Esophagus squamous epithelium (tissue), 5 donors: ENCODE measurements at places on chromosomes 13 and 19. TPM values are rescaled to one million over a fixed set of nuclear protein-coding genes. Genes with fewer than 3 reads are reported as not detected.
A peak's percentile ranks its signal among the peaks of the same experiment; 100 is the strongest.

- H3K4me1 ChIP-seq = no peaks in the 10 kb centered on the region
- peak overlapping the region; percentile 30 for H3K27ac ChIP-seq
- no peak overlapping the region for H3K4me3 ChIP-seq
- H3K27me3 ChIP-seq = no peaks in the 10 kb centered on the region
- no peak for DNase-seq
Observed at GRCh38 chr13:29532116-29532515, 63.4 kb downstream of the SLC7A1 start.

The MCOLN1 gene
- total RNA-seq = 6.6 TPM

The FFAR1 gene
- not detected for total RNA-seq

GRCh38 chr13:52838433-52839107 is 9.9 kb downstream of the PCDH8 start:
- no peak overlapping the region for H3K4me3 ChIP-seq
- H3K4me1 ChIP-seq = no peaks in the 10 kb centered on the region
- no peak overlapping the region for H3K27ac ChIP-seq
- H3K27me3 ChIP-seq = no peaks in the 10 kb centered on the region
- no peaks in the 10 kb centered on the region for H3K36me3 ChIP-seq
- DNase-seq = no peak

DNA sequence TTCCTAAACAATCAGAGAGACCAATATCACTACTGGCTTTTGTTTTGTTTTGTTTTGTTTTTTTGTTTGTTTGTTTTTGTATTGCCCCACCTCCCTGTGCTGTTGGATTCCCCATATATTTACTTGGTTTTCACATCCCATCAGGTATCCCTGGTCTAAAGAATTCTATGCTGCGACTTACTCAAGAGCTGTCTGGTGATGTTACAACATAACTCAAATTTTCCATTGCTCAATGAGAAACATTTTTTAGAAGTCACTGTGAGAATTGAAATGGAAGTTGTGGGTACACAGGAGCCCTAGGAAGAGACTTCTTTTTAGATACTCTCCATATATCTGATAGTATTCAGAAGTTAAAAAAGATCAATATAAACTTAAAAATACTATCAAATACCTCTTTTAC is 181.4 kb downstream of the KLF5 start:
- DNase-seq = no peak
- H3K27me3 ChIP-seq = no peaks in the 10 kb centered on the region
- peaks cover 5% of the 10 kb centered on the region for H3K4me1 ChIP-seq

GRCh38 chr13:107864543-107865317 is 350.6 kb downstream of the LIG4 start:
- peaks cover 3% of the 10 kb centered on the region for H3K4me1 ChIP-seq
- no peaks in the 10 kb centered on the region for H3K27me3 ChIP-seq
- no peak for DNase-seq
- H3K27ac ChIP-seq = no peak overlapping the region

GRCh38 chr13:86932776-86933334 is 738.3 kb upstream of the SLITRK5 start:
- no peak overlapping the region for H3K27ac ChIP-seq
- H3K36me3 ChIP-seq = no peaks in the 10 kb centered on the region
- DNase-seq = no peak
- no peak overlapping the region for H3K4me3 ChIP-seq
- H3K4me1 ChIP-seq = no peaks in the 10 kb centered on the region

The NAT14 gene
- total RNA-seq = 1.5 TPM

DNA sequence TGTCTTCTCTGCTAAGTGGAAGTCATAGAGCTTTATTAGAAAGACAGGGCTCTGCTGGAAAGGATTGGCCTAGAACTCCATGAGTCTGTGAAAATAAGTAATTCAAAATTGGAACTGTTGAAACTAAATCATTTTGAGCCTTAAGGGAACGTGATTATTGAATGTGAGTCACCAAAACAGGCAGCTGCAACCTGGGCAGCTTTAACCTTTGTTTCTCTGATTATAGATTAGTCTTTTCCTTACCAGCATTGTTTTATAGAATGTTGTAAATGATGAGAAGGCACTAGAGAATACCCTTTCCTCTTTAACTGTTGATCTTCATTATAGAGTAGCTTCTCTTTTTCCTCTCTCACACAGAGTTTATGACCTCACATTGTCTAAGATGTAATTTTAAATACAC is 638.8 kb upstream of the SLITRK6 start:
- no peak for DNase-seq
- H3K4me3 ChIP-seq = no peak overlapping the region

GRCh38 chr13:63607153-63607552 is 2191.5 kb upstream of the PCDH20 start:
- H3K36me3 ChIP-seq = no peaks in the 10 kb centered on the region
- H3K27ac ChIP-seq = no peak overlapping the region
- H3K27me3 ChIP-seq = no peaks in the 10 kb centered on the region
- DNase-seq = no peak

DNA sequence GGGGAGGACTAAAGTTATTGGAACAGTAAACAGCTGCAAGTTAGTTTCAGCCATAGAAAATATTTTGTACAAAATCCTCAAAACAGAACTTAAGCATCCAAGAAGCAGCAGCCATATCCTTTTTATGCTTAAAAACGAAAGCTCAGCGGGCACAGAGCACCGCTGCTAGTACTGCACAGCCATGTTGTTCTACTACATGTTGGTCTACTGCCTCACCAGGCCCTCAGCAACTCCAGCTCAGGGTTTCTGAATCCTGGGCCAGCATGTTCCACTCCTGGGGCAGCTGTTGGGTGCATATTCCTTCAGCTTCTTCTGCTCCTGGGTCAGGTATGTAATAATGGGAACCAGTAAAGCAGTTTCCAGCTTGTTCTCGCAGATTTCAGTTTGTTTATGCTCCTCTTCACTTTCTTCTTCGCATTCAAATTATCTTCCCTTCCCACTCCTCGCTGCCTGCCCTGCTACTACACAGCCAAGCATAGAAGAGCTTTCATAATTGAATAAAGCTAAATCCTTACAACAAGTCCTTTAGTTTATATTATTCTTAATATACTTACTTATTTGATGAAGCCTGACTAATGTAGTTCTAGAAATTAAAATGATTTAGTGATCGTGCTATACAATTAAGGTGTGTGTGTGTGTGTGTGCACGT is 820.5 kb upstream of the ATXN8OS start:
- no peaks in the 10 kb centered on the region for H3K27me3 ChIP-seq
- no peaks in the 10 kb centered on the region for H3K4me1 ChIP-seq
- DNase-seq = no peak
- H3K27ac ChIP-seq = no peak overlapping the region
- H3K36me3 ChIP-seq = no peaks in the 10 kb centered on the region
- H3K4me3 ChIP-seq = no peak overlapping the region

DNA sequence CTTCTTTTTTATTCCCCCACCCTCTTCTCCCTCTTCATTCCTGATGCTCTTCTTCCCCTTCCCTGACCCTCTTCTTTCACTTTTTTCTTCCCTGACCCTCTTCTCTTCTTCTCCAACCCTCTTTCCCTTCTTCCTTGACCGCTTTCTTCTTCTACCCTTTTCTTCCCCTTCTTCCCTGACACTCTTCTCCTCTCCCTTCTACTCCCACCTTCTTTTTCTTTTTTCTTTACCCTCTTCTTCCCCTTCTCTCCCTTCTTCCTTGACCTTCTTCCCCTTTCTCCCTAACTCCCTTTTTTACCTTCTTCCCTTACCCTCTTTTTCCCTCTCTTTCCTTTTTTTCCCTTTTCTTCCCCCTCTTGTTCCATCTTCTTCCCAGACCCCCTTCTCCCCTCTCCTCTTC is 931.3 kb downstream of the UQCRFS1 start:
- DNase-seq = no peak
- H3K36me3 ChIP-seq = no peaks in the 10 kb centered on the region
- H3K4me1 ChIP-seq = no peaks in the 10 kb centered on the region
- H3K27ac ChIP-seq = no peak overlapping the region
- no peak overlapping the region for H3K4me3 ChIP-seq
- no peaks in the 10 kb centered on the region for H3K27me3 ChIP-seq

DNA sequence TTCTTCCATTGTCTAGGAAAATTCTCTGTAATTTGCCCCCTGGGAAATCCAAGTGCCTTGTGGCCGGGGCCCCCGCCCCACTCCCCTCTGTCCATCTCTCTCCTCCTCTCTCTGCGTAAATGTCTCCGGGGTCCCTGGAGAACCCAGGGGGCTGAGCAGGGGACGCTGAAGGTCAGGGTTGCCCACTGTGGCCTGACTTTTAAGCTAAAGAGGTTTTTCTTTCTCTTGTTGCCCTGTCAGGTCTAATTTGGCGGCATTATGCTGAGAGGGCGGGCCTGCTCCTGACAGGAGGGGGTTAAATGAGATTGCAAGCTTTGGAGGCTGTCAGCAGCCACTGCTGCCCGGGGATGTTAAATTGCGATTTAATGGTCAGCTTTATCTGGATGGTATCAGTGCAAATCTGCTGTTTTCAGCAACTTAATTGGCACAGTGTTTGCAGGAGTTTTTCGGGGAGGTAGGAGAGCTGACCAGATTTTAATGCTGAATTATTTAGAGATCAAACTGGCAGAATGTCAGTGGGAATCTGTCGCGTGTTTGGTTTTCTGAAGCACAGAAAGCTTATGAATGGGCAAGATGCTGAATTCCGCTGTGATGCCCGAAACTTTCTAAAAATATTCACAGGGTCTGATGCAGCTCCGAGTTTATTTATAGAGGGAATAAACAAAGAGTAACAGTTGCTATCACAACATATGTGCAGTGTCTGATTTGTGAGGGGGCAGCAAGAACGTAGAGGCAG is 93.2 kb upstream of the SOX1 start:
- H3K4me3 ChIP-seq = no peak overlapping the region
- H3K27ac ChIP-seq = no peak overlapping the region
- H3K36me3 ChIP-seq = no peaks in the 10 kb centered on the region

DNA sequence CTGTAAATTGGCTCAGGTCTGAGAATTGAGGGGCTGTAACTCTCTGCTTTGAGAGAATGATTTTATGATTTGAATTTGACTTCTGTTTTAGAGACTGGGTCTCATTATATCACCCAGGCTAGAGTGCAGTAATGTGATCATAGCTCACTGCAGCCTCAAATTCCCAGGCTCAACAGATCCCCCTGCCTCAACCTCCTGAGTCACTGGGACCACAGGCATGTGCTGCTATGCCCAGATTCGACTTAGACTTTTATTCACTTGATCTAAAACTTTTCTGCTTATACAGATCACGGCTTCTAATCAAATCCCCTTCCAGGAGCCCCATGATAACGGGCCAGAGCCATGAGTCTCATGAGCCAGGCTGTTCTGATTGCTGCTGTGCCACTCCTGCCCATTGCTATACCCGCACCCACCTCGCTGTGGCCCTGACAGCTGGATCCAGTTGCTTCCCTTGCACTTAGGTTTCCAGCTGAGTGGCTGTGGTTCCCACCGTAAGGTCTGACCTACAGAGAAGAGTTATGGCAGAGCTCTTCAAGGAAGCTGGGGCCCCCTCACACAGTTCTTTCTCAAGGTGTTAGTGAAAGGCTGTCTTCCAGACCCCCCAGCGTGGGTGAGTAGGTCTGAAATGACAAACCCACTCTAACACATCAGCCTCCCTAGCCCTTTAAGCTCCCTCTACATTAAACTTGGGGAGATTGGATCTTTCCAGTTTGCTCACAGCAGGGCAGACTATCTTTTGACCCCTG is 251.2 kb upstream of the SGCG start:
- no peak overlapping the region for H3K27ac ChIP-seq
- no peaks in the 10 kb centered on the region for H3K36me3 ChIP-seq

The KCNJ14 gene
- total RNA-seq = 1.3 TPM

The MYO1F gene
- 10.7 TPM for total RNA-seq

GRCh38 chr13:50629497-50629896 is 214.0 kb downstream of the DLEU7 start:
- no peaks in the 10 kb centered on the region for H3K4me1 ChIP-seq
- no peak for DNase-seq
- H3K27ac ChIP-seq = no peak overlapping the region
- H3K4me3 ChIP-seq = no peak overlapping the region

- DNase-seq = no peak
- H3K27me3 ChIP-seq = peaks cover 8% of the 10 kb centered on the region
- H3K4me1 ChIP-seq = no peaks in the 10 kb centered on the region
- no peak overlapping the region for H3K4me3 ChIP-seq
Observed at GRCh38 chr19:58040751-58041525, 7.1 kb downstream of the ZSCAN1 start.

The LHB gene
- not detected for total RNA-seq

DNA sequence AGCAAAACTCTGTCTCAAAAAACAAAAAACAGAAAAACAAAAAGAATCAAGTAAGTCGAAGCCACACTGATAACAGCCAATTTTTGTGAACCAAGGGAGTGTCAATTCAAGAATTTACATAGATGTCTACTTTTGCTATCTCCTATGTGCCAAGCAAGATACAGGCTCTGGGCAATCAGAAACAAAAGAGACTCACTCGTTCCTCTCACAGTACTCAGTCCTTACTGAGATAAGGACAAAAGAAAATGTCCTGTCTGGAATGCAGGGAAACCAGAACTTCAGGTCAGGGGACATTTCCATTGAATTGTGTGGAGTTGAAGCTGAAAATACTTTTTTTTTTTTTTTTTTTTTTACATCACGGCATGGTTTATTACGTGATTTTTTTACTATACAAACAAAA is 53.0 kb downstream of the NLRP12 start:
- no peak overlapping the region for H3K4me3 ChIP-seq
- H3K27ac ChIP-seq = no peak overlapping the region
- no peak for DNase-seq

DNA sequence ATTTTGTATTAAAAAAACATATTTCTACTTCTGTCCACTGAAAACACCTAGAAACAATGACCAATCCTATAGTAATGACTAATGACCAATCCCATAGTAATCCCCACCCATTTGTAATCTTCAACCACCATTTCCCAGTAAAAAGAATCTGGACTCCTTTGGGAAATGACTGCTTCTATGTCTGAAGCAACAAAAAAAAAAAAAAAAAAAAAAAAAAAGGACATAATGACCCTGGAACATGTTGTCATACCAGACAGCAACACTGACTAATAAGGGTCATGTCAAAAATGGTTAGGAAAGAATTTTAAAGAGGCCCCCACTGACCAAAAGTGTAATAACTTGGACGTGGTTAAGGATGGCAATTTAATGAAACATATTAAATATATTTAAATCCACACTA is 88.3 kb downstream of the TUBA3C start:
- DNase-seq = no peak
- H3K4me1 ChIP-seq = no peaks in the 10 kb centered on the region
- H3K27me3 ChIP-seq = no peaks in the 10 kb centered on the region
- H3K4me3 ChIP-seq = no peak overlapping the region

The KEAP1 gene
- 66.2 TPM for total RNA-seq

DNA sequence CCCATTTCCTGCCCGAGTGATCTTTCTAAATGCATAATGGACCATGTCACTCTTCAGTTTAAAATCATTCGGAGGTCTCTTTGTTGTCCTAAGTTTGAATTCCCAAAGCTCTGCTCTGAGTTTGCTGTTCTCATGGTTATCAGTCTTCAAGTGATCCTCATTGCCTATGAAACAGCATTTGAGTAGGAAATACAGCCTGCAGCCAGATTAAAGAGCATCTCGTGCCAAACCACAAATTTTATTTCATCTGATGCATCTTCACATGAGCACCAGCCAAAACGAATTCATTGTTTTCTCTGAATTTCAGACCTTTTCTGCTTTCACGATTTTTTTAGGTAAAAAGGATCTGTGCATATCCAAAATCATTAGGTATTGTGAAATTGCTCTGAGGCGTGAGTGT is 299.6 kb downstream of the TDRD3 start:
- no peaks in the 10 kb centered on the region for H3K4me1 ChIP-seq
- H3K4me3 ChIP-seq = no peak overlapping the region
- DNase-seq = no peak
- no peak overlapping the region for H3K27ac ChIP-seq
- no peaks in the 10 kb centered on the region for H3K36me3 ChIP-seq
- H3K27me3 ChIP-seq = no peaks in the 10 kb centered on the region
